Uterus (tissue), 4 donors: ENCODE measurements at places on chromosomes 13 and 19.
A peak's percentile ranks its signal among the peaks of the same experiment; 100 is the strongest.

DNA sequence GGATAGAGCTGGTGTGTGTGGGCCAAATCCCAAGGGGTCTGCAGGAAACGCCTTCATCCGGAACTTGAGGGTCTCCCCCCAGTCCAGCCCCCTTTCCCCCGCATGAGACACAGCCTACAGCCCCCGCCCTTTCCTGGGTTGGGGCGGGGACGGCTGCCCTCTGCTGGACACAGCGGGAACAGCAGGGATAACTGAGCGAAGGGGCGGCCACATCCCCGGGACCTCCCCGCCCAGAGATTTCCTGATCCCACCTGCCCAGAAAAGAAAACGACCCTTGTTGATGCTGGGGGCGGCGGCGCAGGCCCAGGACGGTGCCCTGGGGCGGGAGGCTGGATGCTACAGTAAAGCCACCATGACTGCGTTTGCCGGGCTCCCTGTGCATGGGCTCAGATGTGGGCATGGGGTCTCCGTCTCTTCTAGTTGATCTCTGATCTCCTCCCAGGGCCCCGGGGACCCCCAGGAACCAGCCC, 14.2 kb downstream of the ONECUT3 start:
- H3K4me1 ChIP-seq, result no peaks in the 10 kb centered on the region
- peaks cover 64% of the 10 kb centered on the region for H3K27me3 ChIP-seq
- H3K27ac ChIP-seq, result no peak overlapping the region
- no peak for DNase-seq

DNA sequence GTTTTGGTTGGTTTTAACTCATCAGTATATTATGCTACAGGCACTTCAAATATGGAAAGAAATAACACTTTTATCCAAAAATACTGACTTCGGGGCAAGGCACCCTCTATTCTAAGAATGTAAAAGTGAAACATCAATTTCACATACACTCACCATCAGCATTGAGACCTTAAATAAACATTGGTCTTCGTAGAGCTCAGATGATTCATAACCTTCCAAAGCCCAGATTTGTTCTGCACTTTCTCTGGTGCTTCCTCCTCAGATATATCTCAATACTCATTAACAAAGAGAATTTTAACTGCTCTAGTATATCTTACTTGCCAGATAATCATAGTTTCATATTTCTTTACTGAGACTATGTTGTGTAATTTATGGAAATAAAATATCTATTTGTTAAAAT, 794.3 kb downstream of the LIG4 start:
- H3K4me1 ChIP-seq, result no peaks in the 10 kb centered on the region
- no peaks in the 10 kb centered on the region for H3K36me3 ChIP-seq
- H3K27ac ChIP-seq, result no peak overlapping the region

DNA sequence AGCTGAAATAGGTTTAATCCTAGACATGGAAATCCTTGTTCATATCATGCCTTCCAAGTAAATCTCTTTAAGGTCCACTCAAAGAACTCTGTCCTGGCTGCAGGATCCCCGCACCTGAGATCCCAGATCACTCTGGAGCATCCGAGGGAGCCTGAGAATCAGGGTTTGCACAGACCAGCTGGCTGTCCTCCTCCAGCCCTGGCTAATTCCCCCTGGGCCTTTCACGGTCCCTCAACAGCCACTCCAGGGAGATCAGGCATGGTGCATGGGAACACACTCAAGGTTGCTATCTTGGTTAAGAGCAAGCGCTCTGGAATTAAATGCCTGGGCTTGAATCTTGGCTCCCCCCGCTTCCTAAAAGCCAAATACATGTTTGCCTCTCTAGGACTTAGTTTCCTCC, 130.8 kb downstream of the IRS2 start:
- H3K4me3 ChIP-seq, result no peak overlapping the region
- no peak overlapping the region for H3K27ac ChIP-seq
- H3K4me1 ChIP-seq, result no peaks in the 10 kb centered on the region
- no peaks in the 10 kb centered on the region for H3K27me3 ChIP-seq
- no peak for DNase-seq

GRCh38 chr13:36131222-36131930, at the start of gene DCLK1:
TSS of gene DCLK1 (minus strand) at chr13:36131382.
- H3K27ac ChIP-seq, result peak within 1 kb of the TSS; percentile 74
- H3K4me3 ChIP-seq, result peak within 1 kb of the TSS; percentile 45
- H3K27me3 ChIP-seq, result no peaks in the 10 kb centered on the region
- peak; percentile 76 for DNase-seq
- no peaks in the 10 kb centered on the region for H3K4me1 ChIP-seq

GRCh38 chr13:28282451-28282850, 144.1 kb downstream of the PAN3 start:
- H3K4me1 ChIP-seq, result no peaks in the 10 kb centered on the region
- no peaks in the 10 kb centered on the region for H3K36me3 ChIP-seq
- H3K27me3 ChIP-seq, result no peaks in the 10 kb centered on the region

DNA sequence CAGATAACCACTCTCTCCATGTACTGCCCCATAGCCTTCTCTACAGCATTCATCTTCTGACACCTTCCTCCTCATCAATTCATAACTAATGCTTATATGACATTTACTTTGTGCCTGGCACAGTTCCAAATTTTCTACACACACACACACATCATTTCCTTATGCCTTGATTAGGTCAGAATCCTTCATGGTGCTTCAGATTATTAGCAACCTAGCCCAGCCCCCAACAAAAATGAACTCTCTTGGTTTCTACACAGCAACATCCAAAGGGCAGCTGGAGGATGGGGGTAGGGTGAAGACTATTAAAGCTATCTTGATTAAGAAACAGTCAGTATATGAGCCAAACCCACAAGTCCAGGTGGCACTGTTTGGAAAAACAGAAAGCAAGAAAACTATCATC, 3.7 kb downstream of the RUBCNL start:
- H3K27ac ChIP-seq, result no peak overlapping the region
- no peaks in the 10 kb centered on the region for H3K36me3 ChIP-seq
- H3K4me1 ChIP-seq, result no peaks in the 10 kb centered on the region
- no peak overlapping the region for H3K4me3 ChIP-seq
- H3K27me3 ChIP-seq, result no peaks in the 10 kb centered on the region

- no peak overlapping the region for H3K4me3 ChIP-seq
- no peaks in the 10 kb centered on the region for H3K36me3 ChIP-seq
- no peaks in the 10 kb centered on the region for H3K4me1 ChIP-seq
Observed at GRCh38 chr13:28001837-28002473, 13.5 kb upstream of the URAD start.

- DNase-seq, result no peak
- no peaks in the 10 kb centered on the region for H3K4me1 ChIP-seq
- H3K4me3 ChIP-seq, result no peak overlapping the region
- H3K36me3 ChIP-seq, result no peaks in the 10 kb centered on the region
Observed at GRCh38 chr13:26996965-26997752, 174.5 kb downstream of the USP12 start.

DNA sequence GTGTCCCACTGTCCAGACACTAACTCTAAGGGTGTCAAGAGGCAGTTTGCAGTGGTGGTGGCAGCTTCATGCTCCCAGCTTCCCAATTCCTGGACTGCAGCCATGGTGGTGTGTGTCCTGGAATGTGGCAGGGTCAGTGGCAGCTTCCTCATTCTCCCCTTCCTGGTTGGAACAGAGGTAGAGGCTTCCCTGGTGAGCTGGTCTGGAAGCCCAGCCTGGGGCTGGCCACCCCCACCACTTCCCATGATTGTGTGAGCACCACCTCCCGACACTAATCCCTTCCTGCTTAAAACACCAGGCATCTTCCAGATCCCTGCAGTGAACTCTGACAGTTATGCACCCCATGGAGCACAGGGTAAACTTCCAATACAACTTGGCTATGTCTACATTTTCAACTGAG, 134.9 kb downstream of the RAP2A start:
- no peak overlapping the region for H3K4me3 ChIP-seq
- no peaks in the 10 kb centered on the region for H3K27me3 ChIP-seq
- H3K27ac ChIP-seq, result no peak overlapping the region
- no peaks in the 10 kb centered on the region for H3K4me1 ChIP-seq

DNA sequence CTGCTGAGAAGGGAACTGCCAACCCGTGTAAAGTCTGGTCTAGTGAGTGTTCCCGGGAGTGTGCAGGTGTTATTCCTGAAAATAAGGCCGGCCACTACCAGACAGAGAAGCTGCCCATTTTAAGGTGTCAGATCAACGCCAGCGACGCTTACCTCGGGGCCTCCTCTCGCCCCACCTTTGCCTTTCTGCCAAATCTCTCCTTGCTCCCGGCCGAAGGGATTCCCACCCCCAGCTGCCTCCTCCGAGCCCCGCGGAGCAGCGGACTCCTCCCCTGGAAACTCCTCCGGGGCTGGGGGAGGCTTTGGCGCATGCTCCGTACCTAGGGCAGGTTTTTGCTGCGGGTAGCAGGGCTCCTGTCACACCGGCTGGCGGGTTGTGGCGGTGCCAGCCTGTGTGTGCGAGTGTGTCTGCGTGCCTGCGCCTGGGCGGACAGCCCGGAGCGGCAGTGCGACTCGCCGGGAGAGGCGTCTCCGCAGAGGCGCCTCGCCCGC, at the start of gene HS6ST3:
HS6ST3 (plus strand) TSS at position 359 of the 491 bp plus-strand sequence.
- H3K4me1 ChIP-seq, result no peaks in the 10 kb centered on the region
- H3K27ac ChIP-seq, result peak within 1 kb of the TSS; percentile 38
- no peaks in the 10 kb centered on the region for H3K36me3 ChIP-seq
- H3K4me3 ChIP-seq, result peak within 1 kb of the TSS; percentile 45
- H3K27me3 ChIP-seq, result no peaks in the 10 kb centered on the region

GRCh38 chr19:17448131-17448967, at the start of gene TMEM221:
TSS of gene TMEM221 (minus strand) at chr19:17448668. CDS start at chr19:17448462, 206 bp downstream.
- peak within 1 kb of the TSS; percentile 34 for H3K4me3 ChIP-seq
- H3K27ac ChIP-seq, result peak within 1 kb of the TSS; percentile 20
- H3K27me3 ChIP-seq, result no peaks in the 10 kb centered on the region
- H3K36me3 ChIP-seq, result no peaks in the 10 kb centered on the region
- peaks cover 7% of the 10 kb centered on the region for H3K4me1 ChIP-seq

DNA sequence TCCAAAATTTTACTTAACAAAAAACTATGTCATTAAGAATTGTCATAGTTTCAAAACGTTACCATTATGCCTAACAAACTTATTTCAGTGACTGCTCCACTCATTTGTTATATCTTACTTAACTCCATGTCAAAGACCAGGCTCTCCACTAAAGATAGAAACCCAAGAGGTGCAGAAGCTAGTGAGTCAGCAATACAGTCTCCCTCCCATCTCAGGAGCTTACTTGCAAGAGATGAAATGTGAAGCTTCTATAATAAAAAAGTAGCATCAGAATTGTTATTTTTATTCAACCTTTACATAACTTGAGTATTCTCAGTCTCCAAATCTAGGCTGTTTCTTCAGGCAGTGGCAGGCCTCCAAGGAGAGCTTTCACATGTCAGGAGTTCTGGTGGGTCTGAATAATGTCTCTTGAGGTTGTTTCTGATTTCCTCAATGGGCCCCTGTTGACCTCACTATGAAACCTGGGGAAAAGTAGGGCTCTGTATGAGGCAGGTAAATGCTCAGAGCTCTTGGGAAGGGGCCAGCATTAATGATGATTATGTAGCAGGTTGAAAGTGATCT, 242.0 kb downstream of the NDFIP2 start:
- no peaks in the 10 kb centered on the region for H3K27me3 ChIP-seq
- H3K4me3 ChIP-seq, result no peak overlapping the region
- no peaks in the 10 kb centered on the region for H3K36me3 ChIP-seq
- H3K4me1 ChIP-seq, result no peaks in the 10 kb centered on the region

- no peaks in the 10 kb centered on the region for H3K4me1 ChIP-seq
- no peak overlapping the region for H3K27ac ChIP-seq
Observed at GRCh38 chr13:96871469-96871868, 122.8 kb downstream of the OXGR1 start.

GRCh38 chr19:54650108-54650655, 12.6 kb upstream of the LILRB4 start:
- H3K4me1 ChIP-seq, result no peaks in the 10 kb centered on the region
- H3K27ac ChIP-seq, result no peak overlapping the region
- no peak for DNase-seq
- H3K4me3 ChIP-seq, result no peak overlapping the region

DNA sequence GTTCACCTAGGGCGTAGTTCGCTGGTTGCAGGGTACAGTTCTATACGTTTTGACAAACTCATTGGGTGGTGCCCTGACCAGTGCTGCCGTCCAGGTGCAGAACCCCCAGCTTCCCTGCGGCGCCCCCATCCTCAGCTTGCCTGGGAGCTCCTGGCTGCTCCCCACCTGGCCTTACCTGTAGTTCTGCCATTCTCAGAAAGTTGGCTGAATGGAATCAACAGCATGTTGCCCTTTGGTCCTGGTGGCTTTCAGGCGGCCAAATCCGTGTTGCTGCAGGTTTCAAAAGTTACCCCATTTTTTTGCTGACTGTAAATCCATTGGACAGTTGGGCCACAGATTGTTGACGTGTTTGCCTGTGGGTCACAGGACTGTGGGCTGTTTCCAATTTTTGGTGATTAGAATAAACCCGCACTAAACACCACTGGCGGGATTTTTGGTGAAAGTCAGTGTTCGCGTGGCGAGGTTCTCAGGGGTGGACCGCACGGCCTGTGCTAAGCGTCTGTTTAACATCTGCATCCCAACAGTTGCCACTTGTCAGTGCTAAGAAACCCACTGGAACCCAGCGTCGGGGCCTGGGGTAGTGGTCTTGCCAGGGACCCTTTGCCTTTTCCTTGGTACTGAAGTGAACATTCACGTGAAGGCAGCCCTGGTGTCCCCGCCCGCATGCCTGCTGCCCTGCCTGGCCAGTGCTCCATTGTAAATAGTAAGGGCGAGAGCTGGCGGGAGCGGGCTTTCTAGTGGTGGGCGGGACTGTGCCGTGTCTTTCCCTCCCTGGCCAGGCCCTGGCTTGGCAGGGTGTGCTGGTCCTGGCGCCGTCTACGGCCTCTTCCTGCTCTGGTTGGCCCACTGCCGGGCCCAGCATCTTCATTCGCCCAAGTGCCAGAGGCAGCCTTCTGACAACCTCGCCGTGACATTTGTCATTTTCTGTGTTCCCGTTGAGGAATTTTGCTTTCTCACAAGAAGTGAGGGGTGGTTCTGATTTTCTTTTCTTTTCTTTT, 3.3 kb downstream of the DOT1L start:
- peak overlapping the region; percentile 91 for H3K27ac ChIP-seq
- peaks cover 26% of the 10 kb centered on the region for H3K4me1 ChIP-seq
- no peak overlapping the region for H3K4me3 ChIP-seq
- no peaks in the 10 kb centered on the region for H3K27me3 ChIP-seq
- DNase-seq, result peak; percentile 81

DNA sequence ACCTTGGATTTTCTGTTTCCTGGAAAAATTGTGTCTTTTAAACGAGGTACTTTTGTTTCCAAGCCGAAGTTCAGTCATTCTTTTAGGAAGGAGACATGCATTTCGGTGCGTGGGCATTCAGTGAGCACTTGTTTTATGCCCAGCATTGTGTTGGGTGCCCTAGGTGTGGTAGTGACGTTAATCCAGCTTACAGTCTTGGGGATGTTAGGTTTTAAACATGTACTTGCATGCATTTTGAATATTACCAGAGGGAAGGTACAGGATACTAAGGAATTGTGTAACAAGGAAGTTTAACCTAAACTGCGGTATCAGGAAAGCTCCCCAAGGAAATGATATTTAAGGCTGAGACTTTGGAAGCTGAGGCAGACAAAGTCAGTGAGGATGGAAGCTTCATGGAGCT, 66.3 kb downstream of the ARHGAP35 start:
- H3K27me3 ChIP-seq, result no peaks in the 10 kb centered on the region
- H3K27ac ChIP-seq, result no peak overlapping the region
- no peak overlapping the region for H3K4me3 ChIP-seq
- no peaks in the 10 kb centered on the region for H3K4me1 ChIP-seq
